Stimulated activated CD8-positive, alpha-beta memory T cell treated with anti-CD3 and anti-CD28 coated beads, Interleukin-15, amount 100 ng/mL, for 24 hours (primary cell): ENCODE measurements at places on chromosomes 2 and 18.

- DNase-seq: no peak
Observed at GRCh38 chr2:68320118-68320641, 431 bp upstream of the CNRIP1 start.

GRCh38 chr18:13048061-13048595, 57.0 kb downstream of the CEP192 start:
- DNase-seq: no peak

DNA sequence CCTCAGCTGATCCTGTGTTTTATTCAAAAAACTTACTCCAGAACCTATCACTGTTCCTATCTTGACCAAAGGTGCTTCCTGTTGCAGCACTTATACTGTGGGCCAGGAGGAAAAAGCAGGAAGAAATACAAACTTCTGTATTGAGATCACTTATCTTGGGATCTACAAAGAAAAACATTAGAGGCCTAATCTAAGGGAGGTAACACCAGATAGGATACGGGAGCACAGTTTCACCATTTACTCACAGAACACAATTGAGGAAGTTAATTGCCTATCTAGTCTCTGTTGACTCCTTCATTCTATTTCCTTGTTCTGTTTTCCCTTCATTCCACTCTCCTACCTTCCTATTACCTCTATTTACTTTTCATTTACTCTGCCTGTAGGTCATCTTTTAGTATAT, 287.2 kb upstream of the LINC00305 start:
- no peak for DNase-seq

- no peak for DNase-seq
Observed at GRCh38 chr18:5455674-5456073, 88.1 kb downstream of the EPB41L3 start.

GRCh38 chr2:71858071-71858470, 289.6 kb downstream of the CYP26B1 start:
- DNase-seq: no peak

- DNase-seq: no peak
Observed at GRCh38 chr18:834082-834720, 22.2 kb upstream of the YES1 start.

GRCh38 chr2:30690126-30690561, 117.1 kb downstream of the CAPN13 start:
- no peak for DNase-seq

DNA sequence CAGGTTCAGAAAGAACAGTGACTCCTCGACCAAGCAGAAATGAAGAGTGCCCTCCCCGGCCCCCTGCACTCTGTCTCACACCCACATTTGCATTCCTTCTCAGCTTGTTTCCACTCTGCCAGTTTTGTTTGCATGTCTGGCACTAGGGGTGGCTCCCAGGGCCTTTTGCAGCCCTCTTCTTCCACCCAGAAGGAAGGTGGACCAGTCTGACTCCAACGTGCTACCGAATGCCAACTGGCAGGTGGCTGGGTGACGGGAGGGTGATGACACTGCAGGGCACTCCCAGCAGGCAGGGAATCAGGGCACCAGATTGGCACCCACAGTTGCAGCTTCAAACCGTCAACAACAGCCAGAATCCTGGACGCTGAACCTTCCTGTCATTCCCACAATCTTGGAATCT, 371.1 kb downstream of the TXNL1 start:
- no peak for DNase-seq

DNA sequence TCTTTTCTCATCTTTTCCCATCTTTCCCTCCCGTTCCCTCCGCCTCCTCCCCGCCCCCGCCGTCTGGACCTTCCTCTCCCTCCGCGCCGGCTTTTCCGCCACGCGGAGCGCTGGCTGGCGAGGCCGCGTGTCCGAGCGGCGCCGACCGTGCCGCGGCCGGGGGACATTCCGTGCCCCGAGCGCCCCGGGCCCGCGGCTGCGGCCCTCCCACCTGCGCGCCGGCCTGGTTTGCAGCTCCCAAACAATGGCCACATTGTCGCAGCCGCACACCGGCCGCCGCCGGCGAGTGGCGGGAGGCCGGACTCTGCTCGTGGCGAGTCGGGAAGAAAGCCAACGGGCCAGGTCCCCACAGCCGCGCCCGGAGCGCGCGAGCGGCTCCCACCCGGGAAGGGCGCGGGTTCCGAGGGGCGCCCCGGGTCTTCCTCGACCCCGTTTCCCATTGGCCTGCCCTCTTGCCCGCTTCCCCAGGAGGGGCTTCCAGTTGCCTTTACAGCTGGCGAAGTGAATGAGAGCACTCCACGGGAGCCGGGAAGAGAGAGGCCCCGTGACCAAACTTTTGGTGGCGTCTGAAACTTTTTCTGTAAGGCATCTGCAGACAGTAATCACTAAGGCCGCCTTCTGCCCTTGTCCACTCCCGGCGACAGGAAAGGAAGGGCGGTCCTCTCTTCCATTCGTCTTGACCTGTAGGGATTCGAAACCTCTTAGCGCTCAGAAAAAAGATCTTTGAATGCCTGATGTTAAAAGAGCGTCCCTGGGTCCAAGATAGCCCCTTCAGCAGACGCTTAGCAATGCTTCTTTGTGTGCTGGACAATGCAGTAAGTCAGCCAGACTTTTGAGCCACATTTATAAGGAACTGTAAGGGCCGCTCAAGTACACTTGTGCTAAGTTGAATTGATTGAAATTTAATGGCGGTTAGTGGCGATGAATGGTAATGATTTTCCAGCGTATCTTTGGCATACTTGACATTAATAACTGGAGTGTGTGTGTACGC, 6.2 kb downstream of the GLI2 start:
- no peak for DNase-seq

- DNase-seq: no peak
Observed at GRCh38 chr2:64605026-64605471, 48.7 kb downstream of the SERTAD2 start.

DNA sequence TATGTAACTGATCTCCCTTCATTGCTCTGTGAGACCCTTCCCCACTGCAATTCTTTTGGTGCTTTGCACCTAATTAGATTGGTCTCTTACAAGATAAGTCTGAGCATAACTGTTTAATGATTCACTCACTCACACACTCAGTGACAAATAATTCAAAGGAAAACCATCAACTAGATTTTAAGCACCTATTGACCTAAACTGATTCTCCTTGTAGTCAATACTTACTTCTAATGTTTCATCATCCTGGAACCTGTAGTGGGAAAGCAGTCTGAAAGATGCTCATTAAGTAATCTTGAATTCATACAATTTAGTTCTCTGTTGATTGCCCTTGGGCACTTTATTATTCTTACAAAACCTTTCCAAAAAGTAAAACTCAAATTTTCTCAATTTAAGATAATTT, 74.3 kb upstream of the COL5A2 start:
- no peak for DNase-seq

DNA sequence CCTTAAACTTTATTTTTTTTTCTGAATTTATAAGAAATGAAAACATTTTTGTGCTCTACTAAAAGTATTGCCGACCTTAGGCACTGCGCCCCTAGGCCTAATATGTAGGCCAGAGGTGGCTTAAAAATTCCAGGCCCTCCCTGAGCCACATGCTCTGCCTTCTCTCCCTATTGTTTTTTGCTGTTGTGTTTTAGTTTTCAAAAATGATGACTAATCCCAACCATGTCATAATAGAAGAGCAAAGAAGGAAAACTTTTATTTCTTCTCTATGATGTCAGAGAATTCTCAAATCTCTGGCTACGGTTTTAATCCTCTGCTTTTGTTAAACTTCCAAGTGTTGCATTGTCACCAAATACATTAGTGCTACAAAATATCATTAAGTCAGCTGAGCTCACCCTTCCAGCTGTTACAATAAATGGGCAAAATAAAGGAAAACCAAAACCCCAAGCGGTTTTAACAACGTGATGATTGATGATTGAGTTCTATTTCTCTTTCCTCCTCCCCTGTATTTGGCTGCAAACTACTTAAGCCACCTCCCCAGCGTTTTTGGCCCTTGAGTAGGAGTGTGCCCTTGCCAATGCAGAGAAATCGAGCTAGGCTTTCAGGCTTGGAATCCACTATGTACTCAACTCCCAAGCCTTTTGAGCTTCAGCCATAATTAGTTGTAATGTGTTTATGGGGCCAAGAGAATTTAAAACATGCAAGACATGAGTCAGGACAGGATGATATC, 163.5 kb upstream of the POU3F3 start:
- no peak for DNase-seq

DNA sequence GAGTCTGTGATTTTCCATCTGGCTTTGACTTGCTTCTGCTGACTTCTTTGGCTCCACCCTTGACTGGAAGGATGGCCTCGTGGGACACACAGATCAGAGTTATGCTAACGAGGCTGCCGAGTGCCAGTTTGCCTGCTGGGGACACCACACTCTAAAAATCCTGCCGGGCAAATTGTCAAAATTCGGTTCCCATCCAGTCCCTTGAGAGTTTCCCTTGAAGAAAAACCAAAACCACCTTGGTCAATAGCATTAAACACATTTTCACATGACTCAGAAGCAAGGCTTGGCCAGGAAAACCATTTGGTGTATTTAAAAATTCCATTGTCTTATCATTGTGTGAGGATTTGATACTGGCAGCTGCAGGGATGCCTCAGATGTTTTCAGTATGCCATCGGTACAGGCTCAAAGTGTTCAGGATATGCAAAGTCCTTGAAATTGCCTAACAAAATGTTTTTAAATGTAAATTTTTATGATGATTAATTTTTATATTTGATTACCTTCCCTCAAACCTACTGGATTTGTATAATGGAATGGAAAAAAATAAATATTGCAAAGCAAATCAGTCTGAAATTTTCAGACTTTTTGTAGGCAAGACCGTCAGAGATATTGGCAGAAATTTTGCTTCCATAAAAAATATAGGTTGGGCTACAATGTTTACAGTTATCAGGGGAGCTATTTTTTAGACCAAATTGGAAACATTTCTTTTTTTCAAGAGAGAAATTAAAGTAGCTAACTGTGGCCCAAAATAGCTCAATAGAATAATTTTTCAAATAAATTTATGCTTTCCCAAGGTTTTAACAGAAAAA, 41.6 kb downstream of the KCNE4 start:
- no peak for DNase-seq

DNA sequence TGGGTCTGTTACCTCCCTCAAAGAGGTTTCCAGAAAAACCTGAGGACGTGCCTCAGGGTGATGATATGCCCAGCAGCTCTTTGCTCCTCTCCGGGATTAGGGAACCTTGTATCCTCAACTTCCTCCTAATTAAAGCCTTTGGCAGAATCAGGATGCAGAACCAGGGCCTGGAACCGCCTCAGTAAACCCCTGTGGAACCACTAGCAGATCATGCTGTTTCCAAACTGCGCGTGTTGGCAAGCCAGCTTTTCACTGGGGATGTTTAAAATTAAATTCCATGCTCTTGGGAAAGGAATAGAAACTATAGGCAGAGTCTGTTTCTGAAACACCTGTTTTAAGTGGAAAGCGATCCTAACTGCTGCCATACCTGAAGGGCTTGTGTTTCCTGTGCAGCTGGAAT, 26.4 kb downstream of the CRIM1 start:
- DNase-seq: no peak

- no peak for DNase-seq
Observed at GRCh38 chr18:49460976-49461601, 644 bp upstream of the DYM start.

GRCh38 chr2:27441958-27442919, at the start of gene KRTCAP3:
KRTCAP3 (plus strand) TSS chr2:27442381; CDS start chr2:27442413, 32 bp downstream.
- no peak for DNase-seq

DNA sequence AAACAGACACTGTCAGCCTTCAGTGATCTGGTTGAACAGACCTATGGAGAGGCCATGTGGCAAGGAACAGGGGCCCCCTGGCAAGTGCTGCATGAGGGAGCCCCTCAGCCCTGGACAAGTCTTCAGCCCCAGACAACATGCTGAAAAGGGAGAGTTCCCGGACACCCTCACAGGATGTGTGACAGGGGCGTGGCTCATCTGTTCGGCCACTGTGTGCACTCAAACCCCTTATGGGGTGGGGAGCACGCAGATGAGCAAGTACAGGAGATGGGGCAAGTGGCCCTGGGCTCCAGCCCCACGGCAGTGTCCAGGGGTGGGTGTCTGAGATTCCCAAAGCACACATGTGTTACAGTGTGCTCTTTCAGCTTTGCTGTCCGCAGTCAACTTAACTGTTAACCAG, 35.4 kb upstream of the MPPE1 start:
- DNase-seq: no peak

- DNase-seq: no peak
Observed at GRCh38 chr2:101676674-101677073, 20.8 kb upstream of the MAP4K4 start.
